Right forelimb (tissue), 1 donor: ENCODE measurements at places on chromosomes 7 and 10.

- DNase-seq: no peak
Observed at GRCh38 chr10:79402625-79402946, 42.8 kb downstream of the ZCCHC24 start.

DNA sequence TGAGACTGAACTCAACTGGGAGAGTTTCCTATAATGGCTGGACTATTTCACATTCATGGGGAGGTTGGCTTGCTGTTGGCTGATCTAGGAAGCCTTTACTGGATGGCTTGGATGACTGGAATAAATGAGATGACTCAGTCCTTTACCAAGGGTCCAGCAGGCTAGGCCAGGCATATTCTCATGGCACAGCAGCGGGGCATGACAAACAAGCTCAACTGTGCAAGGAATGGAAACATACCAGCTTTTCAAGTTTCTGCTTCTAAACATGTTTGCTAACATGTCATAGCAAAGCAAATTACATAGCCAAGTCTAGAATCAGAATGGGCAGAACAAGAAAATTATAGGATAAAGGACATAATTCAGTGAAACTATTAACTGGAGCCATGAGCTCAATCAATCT is 46.8 kb upstream of the CRTAC1 start:
- no peak for DNase-seq

DNA sequence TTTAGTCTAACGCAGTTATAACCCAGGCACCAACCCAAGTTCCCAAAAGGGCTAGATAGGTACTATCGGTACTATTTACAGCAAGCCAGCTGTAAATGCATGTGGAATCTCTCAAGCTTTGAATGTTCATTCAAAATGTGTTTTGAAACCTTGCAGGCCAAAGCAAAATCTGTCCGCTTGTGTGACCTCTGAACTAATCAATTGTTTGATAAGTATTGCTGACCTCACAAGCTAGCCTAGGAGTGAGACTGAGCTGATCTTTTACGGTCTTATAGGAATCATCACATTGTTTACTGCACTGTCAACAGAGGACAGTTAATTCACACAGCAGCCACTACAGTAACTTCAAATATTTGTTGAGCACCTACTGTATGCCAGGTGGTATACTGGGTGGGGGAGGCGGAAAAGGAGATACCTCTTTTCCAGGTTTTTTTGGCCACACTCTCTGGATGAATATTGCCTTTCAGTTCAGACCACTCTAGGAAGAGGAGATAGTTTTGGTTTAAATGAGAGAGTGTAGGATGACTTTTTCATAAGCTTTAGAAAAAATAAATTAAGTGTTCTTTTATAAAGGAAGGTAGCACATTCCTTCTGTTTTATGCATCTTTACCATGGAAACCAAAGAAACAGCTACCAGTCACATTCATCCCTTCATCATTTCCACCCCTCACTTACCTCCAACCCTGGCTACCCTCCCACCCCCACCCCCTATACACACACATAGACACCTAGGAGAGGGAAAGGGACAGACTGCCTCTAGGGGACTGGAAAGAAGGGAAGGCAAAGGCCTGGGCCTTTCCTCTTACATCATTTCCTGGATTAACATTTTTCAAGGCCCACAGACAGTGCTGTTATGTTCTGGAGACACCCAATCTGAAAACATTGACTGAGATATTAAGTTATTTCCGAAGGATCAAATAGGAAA is 2.4 kb downstream of the PAPSS2 start:
- DNase-seq: no peak

- no peak for DNase-seq
Observed at GRCh38 chr7:138460176-138460648, at the start of gene TRIM24. TSS of gene TRIM24 (plus strand) at chr7:138460259. CDS start at chr7:138460549, 290 bp downstream.

GRCh38 chr7:37284805-37285231 is 163.8 kb downstream of the ELMO1 start:
- no peak for DNase-seq

GRCh38 chr7:138304071-138304320 is 156.1 kb upstream of the TRIM24 start:
- DNase-seq: no peak

DNA sequence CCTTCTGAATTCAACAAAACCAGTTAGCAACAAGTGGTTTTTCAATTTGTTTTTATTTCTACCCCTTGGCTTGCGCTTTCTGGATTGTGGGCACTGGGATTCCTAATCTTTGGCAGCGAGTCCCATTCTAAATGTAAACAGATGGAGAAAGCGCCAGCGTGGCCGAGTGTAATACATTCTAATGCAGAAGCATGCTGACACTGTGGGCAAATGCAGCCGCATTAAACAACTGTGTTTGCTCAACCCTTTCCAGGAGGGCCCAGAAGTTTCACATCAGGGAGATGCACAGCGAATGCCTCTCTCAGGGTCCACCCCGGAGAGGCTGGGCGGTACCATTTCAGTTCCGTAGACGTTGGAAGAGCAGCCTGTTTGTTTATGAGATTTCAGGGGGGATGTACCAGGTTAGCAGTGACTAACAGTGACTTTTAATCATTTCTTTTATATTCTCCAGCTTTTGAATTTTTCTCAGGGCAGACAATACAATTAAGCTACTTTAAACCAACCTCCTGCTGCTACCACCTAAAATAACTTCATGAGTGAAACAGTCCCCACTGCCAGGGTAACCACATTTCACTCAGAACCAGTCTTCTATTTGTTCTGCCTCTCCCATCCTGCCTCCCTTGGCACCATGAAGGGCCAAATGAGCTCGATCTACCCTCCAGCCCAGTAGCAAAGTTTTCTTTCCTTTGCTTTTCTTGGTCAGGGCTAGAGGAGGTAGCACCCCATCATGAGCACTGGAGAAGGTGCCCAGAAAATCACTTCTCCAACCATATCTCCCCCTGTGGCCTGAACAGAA is 164.2 kb upstream of the ITGB1 start:
- peak; percentile 77 for DNase-seq

GRCh38 chr7:104845557-104845956 is 168.4 kb upstream of the KMT2E start:
- DNase-seq: no peak

DNA sequence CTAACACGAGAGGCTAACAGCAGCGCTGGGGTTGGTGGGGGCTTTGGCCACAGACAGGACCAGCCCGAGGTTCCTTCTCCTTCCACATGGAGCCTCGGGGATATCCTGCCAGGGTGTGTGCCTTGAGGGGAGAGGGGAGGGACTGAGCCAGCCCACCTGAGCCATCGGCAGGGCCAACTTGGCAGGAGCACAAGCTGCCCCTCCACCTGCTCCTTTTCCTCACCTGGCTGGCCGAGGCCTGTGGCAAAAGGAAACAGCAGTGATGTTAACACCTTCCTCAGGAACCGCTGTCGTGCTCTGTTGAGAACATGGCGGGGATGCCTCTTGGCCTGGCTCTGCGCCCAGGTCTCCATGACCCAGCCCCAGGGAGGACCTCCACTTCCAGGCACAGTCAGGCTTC is 255.1 kb upstream of the PPP2R2D start:
- no peak for DNase-seq

- DNase-seq: no peak
Observed at GRCh38 chr7:143237366-143237765, 15.5 kb downstream of the TAS2R40 start.

DNA sequence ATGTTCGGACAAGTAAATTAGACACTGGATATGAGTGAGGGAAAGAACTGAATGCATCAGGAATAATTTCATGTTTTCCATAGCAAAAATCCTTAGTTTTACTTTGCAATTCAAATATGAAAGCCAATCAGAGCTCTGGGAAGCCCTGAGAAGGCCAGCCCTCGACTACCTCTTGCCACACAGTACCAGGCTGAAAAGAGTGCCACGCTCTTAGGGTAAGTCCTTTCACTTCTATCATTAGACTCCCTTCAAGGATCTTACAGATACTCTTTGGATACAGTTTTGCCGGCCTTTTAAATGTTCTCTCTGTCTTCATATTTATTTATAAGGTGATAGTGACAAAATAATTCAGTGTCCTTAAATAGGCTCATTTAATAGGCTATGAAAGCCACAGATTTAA is 1.9 kb downstream of the COBL start:
- no peak for DNase-seq

DNA sequence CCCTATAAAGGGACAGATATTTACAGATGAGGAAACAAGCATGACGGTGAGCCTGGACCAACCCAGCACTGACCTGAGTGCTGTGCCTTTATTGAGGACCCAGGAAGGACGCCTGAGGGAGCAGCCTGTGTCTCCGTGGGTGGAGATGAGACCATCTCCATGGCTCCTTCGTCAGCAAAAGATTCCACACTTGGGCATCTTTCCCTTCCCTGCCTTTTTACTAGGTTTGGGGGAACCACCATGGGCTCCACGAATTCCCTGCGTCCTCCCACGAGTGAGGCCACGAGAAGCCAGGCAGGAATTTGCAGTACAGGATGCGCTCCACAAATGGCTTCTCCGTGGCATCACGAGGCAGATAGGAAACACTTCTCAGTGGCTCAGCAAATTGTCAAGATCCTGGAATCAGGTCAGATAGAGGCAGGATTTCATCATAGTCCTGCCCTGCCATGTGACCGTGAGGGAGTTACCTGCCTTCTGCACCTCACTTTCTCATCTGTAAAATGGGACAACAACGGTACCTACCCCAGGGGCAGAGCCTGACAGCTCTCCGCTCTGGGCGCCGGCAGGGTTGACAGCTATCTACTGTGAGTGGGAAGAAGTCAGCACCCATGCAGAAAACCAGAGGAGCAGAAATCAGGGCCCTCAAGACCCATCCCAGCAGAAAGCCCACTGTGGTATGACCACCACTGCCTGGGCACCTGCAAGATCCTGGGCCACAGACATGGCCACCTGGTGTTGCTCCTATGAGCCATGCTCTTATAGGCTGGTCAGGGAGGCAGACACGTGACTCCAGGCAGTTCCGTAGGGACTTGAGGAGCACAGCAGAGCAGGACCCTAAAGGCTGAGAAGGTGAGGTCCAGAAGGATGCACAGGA is 80.1 kb downstream of the GRID1 start:
- peak; percentile 15 for DNase-seq

DNA sequence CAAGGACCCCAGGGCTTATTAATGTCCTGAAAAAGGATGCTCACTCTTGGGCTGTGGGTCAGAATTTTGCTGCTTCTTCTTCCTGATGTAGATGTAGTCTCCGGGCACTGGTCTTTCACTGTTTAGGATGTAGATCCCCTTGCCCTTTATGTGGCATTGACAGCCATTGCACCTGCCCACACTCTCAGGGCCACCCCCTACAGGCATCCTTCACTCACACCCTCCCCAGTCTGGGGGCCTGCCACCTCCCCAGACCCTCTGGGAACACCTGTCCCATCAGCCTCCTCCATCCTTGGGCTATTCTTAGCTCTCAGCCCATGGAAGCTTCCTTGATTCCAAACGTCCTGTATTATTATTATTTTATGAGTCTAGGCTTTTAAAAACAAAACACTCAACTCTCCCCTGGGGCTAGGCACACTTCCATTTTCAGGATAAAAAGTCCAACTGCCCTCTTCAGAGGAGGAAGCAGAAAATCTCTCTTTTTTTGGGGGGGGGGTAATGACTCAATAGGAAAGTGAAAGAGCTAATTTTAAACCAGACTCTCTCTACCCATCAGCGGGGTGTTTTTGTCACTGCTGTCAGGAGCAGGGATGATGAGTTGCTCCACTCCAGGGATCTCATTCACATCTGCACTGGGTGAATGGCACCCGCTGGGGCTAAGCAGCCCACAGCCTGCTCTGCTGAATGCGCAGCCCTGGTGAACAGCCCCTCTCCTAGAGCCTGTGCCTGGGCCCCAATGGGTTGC is 11.5 kb upstream of the KLRG2 start:
- no peak for DNase-seq

GRCh38 chr10:71127773-71128172 is 84.6 kb upstream of the UNC5B start:
- no peak for DNase-seq

GRCh38 chr10:32938554-32939061 is 19.4 kb downstream of the ITGB1 start:
- peak; percentile 57 for DNase-seq

DNA sequence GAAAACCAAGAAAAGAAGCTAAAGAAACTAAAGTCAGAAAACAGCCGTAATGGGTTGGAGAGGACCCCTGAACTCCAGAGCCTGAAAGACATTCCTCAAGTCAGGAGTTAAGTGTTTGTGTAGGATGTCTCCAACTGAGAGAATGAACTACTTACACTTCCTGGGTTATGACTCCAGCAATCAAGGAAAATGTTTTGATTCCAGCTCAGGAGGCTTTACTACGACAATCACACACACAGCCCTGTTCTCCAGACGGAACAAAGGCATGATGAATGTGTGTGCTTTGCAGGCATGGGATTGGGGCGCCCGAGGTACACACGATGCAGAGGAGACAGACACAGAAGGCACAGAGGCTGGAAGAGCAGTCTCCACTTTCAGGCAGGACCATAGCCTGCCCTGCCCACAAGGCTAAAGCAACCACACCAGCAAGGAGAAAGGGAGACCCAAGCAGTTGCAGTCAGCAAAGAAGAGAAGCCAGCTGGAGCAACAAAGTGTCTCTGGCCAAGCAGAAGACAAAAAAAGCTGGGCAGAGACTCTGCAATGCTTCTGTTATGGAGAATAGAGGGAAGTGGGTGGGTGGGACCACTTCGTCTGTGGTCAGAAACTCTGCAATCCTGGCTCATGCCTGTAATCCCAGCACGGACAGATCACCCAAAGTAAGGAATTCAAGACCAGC is 89.1 kb downstream of the GRB10 start:
- DNase-seq: no peak

DNA sequence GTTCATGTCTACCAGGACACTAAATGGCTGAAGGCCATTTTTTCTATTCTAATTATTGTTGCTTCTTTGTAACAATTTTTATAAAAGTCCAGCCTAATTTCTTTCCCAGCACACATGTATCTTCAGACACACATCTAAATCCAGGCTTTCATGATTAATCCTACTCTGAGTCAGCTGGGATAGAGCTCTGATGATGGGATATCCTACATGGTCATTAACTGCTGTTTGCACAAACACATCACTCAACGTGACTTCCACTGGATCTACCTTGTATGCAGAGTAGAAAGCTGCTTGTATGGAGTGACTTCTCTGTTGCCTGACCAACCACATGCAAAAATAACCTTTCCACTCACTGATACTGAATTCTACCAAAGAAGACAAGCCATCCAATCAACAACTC is 260.9 kb downstream of the AHR start:
- no peak for DNase-seq

DNA sequence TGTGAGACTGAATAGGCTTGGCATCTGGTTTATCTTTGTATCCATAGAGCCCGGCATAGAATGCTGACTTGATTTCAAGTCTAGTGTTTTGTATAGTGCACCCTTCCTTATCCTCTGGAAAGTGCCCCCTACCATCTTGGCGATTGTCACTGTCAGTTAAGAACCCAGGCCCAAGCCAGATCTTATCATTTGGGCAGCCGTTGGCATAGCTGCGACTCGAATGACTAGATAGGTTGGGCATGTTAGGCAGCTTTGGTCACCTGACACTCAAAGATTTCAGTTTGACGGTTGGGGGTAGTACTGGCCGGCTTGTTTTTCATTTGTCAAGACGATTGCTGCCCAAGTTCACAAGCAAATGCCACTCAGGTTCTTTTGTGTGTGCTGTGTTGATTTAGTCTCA is 6.6 kb downstream of the NIPSNAP2 start:
- no peak for DNase-seq

- DNase-seq: no peak
Observed at GRCh38 chr10:88989824-88990383, 694 bp upstream of the FAS start.

- no peak for DNase-seq
Observed at GRCh38 chr10:15222511-15222910, 54.0 kb upstream of the NMT2 start.

- no peak for DNase-seq
Observed at GRCh38 chr10:127834221-127834620, 58.5 kb downstream of the CLRN3 start.

- no peak for DNase-seq
Observed at GRCh38 chr10:58177362-58177947, 90.2 kb downstream of the IPMK start.

- peak; percentile 85 for DNase-seq
Observed at GRCh38 chr7:79452032-79452494, 1.4 kb downstream of the MAGI2 start.
